Stimulated activated CD8-positive, alpha-beta memory T cell treated with anti-CD3 and anti-CD28 coated beads, Interleukin-4, amount 100 ng/mL, for 24 hours (primary cell): ENCODE measurements at places on chromosomes 5 and 9.
A peak's percentile ranks its signal among the peaks of the same experiment; 100 is the strongest.

GRCh38 chr5:159894149-159894720 lies 22.0 kb upstream of the ADRA1B start:
- DNase-seq: no peak

DNA sequence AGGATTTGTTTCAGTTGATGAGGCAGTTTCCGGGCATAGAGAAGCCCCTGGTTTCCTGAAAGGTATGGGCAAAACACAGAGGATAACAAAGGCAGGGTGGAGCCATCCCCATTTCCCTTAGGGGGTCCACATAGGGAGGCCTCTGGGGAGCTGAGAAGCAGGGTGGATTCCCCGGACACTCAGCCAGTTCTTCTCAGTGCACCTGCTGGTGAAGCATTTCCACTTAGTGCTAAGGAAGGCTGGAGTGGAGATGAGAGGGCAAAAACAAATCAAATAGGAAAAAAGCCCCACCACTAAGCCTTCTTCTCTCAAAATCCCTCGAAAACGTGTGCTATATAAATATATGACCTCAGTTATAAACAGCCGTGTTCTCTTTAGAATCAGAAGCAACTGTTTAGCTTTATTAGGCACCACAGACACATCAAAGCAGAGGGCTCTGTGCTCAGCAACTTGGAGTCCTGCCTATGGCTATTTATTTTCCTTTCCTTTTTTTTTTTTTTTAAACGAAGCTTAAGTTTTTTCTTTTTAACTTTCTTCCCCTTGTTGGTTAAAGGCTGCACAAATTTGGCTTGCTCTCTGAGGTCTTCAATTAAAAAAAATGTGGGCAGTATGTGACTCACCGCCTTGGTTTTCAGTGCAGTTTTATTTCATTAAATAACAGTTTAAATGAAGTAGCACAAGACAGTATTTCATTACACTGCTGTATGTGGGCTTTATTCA lies 67.7 kb downstream of the PRDM6 start:
- DNase-seq: no peak

- no peak for DNase-seq
Observed at GRCh38 chr5:109849478-109850088, 159.9 kb downstream of the MAN2A1 start.

- no peak for DNase-seq
Observed at GRCh38 chr9:72588336-72588735, 66.9 kb downstream of the TMC1 start.

DNA sequence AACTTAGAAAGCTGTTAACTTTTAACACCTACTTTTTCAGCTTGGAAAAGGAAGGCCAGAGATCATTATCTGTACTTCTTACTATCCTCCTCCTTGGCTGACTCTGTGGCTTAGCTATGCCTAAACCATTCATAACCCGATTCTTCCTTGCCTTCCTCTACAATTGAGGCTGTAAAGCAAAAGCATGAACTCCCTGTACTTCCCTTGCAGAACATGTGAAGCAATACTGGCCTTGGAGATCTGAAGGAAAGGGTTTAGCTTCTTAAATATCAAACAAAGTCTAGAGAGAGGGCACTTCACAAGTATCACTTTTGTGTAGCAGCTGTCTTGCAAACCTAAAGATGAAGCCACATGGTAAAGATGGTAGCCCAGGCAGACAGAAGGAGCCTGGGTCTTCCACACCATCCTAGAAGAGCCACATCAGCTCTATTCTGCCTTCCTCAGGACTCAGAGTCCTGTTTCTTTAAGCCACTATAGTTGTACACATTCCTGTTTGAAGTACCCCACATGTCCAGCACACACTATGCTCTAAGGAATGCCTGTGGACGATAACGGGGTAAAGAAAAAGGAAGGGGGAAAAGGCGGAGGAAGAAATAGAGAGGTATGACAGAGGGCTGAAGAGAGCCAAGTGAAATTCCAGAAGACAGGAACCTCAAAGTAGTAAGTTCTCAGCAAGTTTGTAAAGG lies 169.2 kb downstream of the SLIT3 start:
- DNase-seq: no peak

GRCh38 chr9:98168941-98169488 lies 23.4 kb downstream of the CORO2A start:
- DNase-seq: peak; percentile 32

GRCh38 chr5:132498152-132498551 lies 7.6 kb upstream of the IRF1 start:
- no peak for DNase-seq

GRCh38 chr9:134217431-134218210 lies 53.3 kb upstream of the RNU6ATAC start:
- no peak for DNase-seq

DNA sequence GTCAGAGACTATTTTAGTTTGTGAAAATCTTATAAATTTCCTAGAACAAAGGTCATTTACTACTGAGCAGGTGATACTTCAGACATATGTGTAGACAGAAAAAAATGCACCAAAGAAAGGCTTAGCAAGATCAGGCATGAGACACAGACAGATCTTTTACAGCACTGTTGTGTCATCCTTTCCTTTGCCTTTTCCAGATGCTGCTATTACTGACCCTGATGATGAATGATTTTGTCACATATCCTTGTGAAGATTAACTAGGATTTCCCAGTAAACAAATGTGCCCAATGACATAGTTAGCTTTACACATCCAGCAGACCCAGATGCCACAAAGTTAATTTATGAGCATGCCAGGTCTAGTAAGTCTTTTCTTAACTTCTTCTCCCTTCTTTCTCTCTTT lies 68.2 kb downstream of the DMRTA1 start:
- DNase-seq: no peak

- no peak for DNase-seq
Observed at GRCh38 chr9:113536483-113537228, 73.1 kb downstream of the RGS3 start.

- DNase-seq: no peak
Observed at GRCh38 chr5:13029211-13029610, 915.3 kb downstream of the DNAH5 start.

DNA sequence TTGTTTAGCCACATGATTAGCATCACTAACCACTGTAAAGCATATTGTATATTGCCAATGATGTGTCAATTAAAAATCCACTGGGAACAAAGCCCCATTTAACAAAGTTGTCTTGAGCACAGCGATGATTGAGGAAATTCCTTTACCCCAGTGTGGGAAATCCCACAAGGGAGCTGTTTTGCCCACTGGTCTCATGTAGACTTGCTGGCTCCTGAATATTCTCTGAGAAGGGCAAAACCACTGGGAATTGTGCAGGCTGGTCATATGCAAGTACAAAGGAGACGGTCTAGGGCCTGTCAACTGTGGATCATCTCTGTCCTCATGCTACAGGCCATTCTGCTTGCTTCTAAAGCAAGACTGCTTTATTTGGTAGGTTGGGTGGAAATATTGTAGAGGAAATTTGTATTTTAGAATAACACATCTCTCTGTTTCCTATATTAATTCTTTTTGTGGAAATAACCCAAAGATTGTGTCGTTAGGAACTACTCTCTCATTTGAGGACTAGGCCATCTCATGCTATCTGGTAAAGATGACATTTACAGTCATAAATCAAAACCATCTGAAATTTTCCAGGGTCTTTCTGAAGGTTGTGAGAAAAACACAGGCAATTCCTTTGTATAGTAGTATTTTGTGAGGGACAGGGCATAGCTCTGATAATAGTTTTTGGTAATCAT lies 60.2 kb downstream of the PARP8 start:
- DNase-seq: no peak

DNA sequence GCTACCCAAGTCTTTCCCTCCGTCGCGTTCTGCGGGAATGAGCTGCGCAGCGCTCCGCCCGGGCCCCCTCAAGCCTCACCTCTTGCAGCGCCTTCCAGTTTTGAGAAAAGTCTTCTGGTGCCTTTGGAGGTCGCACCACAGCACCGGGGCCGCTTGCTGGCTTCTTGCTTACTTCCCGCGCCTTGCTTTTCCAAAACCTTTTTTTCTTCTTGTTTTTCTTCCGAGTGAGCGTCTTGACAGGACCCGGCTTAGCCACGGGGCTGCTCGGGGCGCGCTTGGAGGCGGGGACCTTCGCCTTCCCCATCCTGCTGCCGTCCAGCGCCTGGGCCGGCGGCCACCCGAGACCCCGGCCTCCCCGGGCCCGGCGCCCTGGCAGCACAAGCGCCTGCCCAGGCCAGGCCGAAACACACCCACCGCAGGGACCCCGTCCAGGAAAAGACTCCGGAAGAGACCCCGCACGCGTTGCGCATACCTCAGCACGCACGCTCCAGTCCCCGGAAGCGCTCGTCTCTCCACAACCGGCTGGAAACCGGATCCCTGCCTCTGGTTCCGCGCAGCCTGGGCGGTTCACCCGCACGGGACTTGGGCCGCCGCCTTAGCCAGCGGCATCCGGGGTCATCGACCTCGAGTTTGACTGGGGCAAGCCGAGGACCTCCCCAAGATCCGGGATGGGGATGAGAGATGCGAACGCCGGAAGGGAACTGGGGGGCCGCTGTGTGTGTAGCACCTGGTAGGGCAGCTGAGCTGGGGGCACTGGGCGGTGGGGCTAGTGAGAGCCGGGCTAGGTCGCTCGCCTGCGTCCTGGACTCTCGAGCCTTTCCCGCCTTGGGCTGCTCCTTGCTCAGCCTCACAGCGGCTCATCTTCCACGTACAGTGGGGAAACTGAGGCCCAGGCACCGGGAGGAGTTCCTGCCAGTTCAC lies at the start of gene REXO4:
Gene REXO4 (minus strand): TSS at position 470 of the 921 bp plus-strand sequence. CDS start 166 bp downstream, at position 304.
- DNase-seq: peak; percentile 76

GRCh38 chr5:172573120-172573882 lies 67.8 kb upstream of the NEURL1B start:
- no peak for DNase-seq

GRCh38 chr9:14618836-14619420 lies 74.3 kb downstream of the ZDHHC21 start:
- DNase-seq: no peak

GRCh38 chr5:78760366-78760765 lies 111.8 kb upstream of the LHFPL2 start:
- no peak for DNase-seq

GRCh38 chr5:93161661-93162654 lies 419.1 kb downstream of the NR2F1-AS1 start:
- no peak for DNase-seq

DNA sequence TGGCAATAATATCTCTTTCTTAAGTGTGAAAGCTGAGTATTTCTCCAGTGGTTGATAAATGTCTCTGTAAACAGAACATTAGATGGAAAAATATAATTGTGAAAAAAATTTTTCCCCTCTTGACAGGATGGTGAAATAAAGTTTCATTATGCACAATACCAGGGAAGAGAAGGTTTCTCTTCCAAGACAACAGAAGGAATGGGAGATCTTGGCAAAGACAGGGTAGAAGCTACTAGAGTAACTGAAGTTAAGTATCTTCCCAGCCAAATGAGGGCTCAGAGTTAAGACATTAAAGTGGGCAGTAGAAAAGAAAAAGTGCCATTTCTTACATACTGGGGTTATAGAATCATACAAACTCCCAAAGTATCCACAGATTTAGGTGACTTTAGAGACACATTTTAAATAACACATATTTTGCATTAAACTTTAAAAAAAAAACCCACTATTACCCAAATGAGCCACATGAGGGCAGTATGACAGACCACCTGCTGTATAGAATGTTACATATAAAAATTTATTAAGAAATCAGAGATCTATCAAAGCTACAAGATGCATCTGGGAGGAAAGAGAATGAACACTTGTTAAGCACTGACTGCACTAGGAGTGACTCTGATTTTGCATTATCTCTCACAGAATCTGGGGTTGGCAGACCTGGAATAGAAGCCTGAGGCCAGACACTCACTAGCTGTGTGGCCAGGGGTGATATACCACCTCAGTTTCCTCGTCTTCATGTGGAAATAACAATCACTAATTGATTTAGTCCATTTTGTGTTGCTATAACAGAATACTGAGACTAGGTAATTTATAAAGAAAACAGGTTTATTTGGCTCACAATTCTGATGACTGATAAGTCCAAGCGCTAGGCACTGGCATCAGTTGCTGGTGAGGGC lies 98.5 kb downstream of the ARSB start:
- no peak for DNase-seq

- DNase-seq: no peak
Observed at GRCh38 chr9:97518909-97519307, 17.4 kb downstream of the TMOD1 start.

DNA sequence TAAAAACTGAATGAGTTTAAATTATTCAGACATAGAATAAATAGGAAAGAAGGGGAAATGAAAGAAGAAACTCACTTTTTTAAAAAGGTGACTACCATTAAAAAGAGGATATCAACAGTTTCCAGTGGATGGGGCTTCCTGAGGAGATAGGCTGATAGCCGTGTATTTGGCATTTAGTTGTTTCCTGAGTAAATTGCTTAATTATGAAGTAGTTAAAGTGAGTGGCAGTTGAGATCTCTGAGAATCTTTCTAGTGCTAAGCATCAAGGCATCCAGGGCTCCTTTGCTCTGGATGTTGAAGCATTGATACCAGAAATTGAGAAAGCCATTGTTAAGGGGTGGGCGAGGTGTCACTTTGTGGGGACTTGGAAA lies 2.7 kb downstream of the TNFAIP8 start:
- no peak for DNase-seq

DNA sequence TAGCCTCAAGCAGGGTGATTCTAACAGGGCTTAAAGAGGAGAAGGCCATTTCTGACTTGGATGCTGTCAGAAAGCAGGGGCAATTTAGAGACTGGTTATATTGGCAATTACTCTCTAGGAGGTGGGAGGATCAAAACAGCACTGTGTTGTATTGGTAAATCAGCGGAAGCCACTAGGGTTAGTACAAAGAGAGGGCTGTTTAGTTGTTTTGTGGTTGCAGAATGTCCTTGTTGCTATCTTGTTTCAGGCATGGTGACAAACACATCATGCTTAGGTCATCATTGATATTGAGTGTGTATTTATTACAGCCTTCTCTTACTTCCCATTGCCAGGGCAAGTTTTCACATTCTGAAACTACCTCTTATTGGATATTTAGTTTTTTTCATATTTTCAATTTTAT lies 165.3 kb downstream of the TAF11L14 start:
- no peak for DNase-seq

DNA sequence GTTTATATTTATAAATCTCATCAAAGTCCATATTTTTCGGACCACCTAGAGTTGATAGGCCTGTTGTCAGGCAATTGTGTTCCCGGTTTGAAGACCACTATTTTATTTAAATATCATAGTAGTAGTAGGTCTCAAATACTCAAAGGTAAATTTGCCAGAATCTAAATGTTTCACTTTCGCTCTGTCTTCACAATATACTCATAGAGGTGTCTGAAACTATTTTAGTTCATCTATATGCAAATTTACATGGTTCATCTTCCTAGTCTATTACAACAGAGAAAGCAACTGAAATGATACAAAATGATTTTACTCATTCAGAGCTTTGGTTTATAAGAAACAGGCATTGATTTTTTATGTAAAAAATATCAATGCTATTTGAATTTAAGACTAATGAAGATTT lies 1897.5 kb downstream of the EFNA5 start:
- no peak for DNase-seq

- no peak for DNase-seq
Observed at GRCh38 chr9:108041551-108041950, 552.0 kb upstream of the KLF4 start.
